ENCODE measurements at places on chromosomes 3 and 15.

DNA sequence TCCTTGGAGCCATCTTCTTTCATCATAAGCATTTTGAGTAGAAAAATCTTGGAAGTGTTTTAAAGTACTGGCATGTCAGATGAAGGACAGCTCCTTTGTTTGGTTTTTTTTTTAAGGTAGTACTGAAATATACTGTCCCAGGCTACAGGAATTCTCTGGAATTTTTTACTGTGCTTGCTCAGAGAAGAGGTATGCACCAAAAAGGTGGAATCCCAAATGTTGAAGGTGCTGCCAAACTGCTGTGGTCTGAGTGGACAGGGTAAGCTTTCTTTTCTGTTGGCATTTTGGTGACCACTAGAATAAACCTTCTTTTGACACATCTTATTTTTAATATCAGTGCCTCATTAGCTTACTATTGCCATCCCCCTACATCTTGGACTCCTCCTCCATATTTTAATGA lies 7.2 kb downstream of the GNL3 start:
- DNase-seq: no peak

- DNase-seq: no peak
Measured at GRCh38 chr15:95556866-95557225, 773.7 kb upstream of the NR2F2 start.

DNA sequence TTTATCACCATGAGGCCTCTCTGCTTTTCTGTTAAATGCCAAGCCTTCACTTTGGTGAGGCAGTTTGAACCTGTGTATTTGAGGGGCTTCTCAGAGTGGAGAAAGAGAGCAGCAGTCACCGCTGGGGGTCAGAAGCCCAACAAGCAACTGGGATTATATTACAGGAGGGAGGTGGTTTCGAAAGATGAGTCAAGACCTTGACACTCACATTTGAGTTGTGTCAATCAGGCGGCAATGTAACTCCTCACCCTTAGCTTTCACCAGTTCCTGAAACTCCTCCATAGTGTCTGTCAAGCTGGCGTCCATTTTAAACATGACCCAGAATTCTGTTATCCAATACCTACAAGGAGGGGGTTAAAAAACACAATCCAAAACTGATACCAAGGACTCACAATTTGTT lies 46.5 kb downstream of the RASGRP1 start:
- no peak for DNase-seq

- no peak for DNase-seq
Measured at GRCh38 chr15:34620142-34620541, 36.7 kb upstream of the GOLGA8B start.

GRCh38 chr15:29911705-29912104 lies 89.4 kb upstream of the TJP1 start:
- no peak for DNase-seq

DNA sequence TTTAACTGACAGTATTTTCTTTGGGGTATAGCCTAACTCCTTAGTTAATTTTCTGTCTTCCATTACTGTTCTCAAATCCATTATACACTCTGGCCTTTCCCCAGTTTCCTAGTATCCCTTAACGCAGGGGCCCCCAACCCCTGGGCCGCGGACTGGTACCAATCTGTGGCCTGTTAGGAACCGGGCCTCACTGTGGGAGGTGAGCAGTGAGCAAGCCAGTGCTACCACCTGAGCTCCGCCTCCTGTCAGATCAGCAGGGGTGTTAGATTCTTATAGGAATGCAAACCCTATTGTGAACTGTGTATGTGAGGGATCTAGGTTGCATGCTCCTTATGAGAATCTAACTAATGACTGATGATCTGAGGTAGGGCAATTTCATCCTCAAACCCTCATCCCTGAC lies 75.1 kb downstream of the DOCK3 start:
- DNase-seq: no peak

- DNase-seq: no peak
Measured at GRCh38 chr15:27538325-27538724, 560.8 kb downstream of the OCA2 start.

GRCh38 chr3:102661707-102662497 lies 227.1 kb downstream of the ZPLD1 start:
- no peak for DNase-seq

DNA sequence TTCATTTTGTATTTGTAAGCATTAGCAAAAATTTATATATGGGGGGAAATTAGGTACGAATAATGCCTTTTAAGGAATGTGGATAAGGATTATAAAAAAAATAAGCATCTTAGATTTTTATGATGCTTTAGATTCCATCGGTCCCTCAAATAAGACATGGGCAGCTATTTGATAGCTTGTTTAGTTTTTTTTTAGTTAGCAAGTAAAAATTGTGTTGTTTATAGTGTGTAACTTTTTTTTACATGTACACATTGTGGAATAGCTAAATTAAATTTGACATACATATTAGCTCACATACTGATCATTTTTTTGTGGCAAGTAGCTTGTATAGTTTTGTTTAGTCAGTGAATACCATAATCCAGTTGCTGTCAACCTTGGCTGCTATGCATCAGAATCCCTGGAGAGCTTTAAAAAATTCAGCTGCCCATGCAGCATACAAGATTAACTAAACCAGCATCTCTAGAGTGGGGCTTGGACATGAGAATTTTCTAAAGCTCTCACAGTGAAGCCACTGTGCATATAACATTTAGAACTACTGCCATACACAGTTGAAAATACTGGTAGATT lies 53.9 kb downstream of the TMOD3 start:
- no peak for DNase-seq

DNA sequence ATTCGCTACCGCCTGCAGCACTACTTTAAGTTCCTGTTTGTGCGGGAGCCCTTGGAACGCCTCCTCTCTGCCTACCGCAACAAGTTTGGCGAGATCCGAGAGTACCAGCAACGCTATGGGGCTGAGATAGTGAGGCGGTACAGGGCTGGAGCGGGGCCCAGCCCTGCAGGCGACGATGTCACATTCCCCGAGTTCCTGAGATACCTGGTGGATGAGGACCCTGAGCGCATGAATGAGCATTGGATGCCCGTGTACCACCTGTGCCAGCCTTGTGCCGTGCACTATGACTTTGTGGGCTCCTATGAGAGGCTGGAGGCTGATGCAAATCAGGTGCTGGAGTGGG lies 995 bp downstream of the CHST14 start:
- DNase-seq: no peak

- no peak for DNase-seq
Measured at GRCh38 chr3:4986175-4986781, 7.0 kb downstream of the BHLHE40 start.

DNA sequence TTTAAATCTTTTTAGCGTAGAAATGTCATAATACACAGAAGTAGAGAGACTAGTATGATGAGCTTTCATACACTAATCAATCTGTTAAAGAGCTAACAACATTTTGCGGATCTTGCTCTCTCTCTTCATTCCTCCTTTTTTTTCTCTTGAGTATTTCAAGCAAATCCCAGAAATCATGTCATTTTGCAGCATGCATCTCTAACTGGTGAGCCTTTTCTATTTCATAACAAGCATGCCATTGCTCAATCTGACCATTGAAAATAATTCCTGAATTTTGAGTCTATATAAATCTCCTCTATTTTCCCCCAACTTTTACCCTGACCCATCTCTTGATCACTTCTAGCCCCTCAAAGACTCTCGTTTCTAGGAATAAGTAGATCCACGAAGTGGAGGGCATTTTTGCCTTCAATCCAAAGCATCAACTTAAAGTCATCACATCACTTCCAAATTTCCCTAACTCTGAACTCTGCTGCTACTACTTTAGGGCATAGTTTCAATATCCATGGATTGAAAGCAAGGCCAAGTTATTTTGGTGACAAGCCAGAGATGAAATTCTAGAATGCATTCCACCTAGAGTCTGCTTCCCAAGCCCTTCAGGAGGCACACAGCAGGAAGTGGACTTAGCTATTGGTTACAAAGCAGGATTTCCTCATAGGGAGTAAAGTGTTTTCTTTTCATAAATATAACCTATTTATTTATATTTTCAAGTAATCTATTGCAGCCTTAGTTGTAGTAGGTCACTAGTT lies 253.5 kb upstream of the ZPLD1 start:
- no peak for DNase-seq

Measured in CMK (cell line).